ENCODE measurements at places on chromosomes 12 and 14. TPM values are rescaled to one million over a fixed set of nuclear protein-coding genes. Genes with fewer than 3 reads are reported as not detected.

PLBD1 gene
- 47.8 TPM for polyA plus RNA-seq

KRT5 gene
- polyA plus RNA-seq: 0.17 TPM

CCDC196 gene
- 0.14 TPM for polyA plus RNA-seq

IGF1 gene
- 9.1 TPM for polyA plus RNA-seq

MAP3K9 gene
- polyA plus RNA-seq: 4.4 TPM

GRCh38 chr14:62956413-62956812 is 88.8 kb downstream of the KCNH5 start:
- no peak for DNase-seq

- no peak for DNase-seq
Observed at GRCh38 chr12:132761032-132761920, at the start of gene ANKLE2. TSS of gene ANKLE2 (minus strand) at chr12:132761832. CDS start at chr12:132761798, 34 bp downstream.

DNA sequence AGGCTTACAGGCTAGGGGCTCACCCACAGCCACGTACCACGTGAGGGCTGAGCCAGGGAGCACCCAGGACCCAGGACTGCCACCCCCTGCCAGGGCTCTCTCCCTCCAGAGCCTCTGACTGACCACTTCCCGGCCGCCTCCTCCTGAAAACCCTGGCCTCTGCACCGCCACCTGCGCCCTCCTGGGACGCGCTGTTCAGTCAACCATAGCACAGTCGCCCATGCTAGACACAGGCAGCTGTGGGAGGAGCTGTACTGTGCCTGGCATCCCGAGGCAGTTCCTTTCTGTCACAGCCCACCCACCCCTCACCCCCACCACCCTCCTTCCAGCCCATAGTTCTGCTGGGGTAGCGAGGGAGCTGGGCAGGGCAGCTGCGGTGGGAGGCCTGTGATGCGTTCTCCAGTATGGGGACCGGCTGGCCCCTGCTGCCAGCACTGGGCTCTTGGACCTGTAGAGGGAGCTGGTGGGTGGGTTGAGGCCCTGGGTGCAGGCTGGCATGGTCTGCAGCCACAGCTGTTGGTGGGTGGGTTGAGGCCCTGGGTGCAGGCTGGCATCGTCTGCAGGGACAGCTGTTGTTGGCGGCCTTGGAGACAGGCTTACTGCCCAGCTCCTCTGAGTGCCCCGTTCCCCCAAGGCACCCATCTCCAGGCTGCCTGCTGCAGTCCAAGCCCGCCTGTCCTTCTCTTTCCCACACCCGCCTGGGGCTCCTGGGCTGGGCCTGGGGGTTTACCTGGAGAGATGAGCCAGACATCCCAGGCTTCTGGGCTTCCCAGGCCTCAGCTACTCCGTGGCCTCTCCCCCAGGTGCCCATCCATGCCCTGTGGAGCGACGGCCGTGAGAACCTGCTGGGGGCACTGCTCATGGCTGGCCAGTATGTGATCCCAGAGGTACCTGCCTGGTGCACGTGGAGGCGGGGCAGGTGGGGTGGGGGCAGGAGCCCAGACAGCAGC is 11.5 kb downstream of the ASPG start:
- DNase-seq: no peak

GRCh38 chr12:115572440-115572839 is 705.1 kb downstream of the MED13L start:
- no peak for DNase-seq

DNA sequence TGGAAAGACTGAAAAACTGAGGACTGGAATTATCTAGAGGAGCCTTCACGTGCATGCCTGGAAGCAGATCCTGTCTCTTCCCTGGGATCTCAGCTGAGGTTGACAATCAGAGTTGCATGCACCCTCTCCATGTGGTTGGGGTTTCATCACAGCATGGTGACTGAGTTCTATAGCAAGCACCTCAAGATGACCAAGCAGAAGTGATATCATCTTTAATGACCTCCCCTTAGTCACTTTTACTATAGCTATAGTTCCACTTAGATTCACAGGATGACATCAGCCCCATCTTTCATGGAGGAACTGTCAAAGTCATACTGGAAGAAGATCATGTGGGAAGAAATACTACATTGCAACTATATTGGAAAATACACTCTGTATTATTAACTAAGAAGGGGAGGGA is 105.8 kb upstream of the ATXN7L3B start:
- no peak for DNase-seq

DNA sequence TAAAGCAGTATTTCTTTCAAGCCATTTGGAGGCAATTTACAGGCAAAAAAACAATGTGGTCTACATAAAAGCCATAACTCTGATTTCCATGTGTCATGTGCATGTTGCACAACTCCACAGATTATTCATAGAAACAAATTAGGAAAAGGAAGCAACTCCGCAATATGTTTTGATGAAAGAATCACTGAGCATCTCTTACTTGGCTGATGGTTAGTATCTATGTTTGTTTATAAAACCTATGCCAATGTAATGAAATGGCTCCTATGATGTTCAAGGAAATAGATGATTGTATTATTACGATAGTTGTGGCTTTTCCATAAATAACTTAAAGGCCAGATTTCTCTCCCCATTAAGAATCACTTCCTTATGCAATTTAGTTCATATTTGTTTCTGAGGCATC is 373.7 kb downstream of the CCDC91 start:
- DNase-seq: no peak

DNA sequence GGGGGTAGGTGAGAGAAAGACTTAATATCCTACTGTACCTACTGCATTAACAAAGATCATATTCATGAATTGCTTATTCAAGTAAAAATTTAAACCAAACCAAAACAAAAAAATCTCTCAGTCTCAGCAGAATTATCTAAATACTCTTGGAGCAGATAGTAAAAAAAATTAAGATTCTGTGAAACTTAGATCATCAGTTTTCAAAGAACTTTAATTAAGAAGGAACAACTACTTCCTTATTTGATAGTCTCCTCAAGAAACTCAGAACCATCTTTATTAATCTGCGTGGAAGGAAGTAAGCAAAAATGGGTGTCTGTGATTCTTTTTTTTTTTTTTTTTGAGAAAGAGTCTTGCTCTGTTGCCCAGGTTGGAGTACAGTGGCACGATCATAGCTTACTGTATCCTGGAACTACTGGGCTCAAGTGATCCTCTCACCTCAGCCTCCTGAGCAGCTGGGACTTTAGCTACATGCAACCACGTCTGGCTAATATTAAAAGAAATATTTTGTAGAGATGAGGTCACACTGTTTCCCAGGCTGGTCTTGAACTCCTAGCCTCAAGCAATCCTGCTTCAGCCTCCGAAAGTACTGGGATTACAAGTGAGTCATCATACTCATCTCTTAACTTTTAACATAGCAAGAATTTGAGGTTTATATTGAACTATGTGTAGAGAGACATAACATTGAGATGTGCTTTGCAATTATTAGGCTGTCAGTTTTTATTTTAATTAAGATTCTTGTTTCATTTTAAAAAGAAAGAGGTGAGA is 37.4 kb downstream of the GAS2L3 start:
- no peak for DNase-seq

GRCh38 chr14:37588956-37589714 is 5.9 kb downstream of the FOXA1 start:
- no peak for DNase-seq

GRCh38 chr14:105974902-105975301 is 448.5 kb downstream of the TMEM121 start:
- DNase-seq: no peak

DNA sequence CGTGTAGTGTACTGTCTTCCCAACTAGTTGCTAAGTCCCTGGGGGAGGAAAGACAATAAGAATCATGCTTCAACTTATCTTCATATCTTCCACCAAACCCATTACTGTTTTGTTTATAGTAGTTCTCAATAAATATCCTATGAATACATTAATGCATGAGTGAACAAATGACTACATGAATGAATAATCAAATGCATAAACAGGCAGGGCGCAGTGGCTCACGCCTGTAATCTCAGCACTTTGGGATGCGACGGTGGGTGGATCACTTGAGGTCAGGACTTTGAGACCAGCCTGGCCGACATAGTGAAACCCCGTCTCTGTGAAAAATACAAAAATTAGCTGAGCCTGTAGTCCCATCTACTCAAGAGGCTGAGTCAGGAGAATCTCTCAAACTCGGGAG is 32.1 kb upstream of the NR2C1 start:
- DNase-seq: no peak

DNA sequence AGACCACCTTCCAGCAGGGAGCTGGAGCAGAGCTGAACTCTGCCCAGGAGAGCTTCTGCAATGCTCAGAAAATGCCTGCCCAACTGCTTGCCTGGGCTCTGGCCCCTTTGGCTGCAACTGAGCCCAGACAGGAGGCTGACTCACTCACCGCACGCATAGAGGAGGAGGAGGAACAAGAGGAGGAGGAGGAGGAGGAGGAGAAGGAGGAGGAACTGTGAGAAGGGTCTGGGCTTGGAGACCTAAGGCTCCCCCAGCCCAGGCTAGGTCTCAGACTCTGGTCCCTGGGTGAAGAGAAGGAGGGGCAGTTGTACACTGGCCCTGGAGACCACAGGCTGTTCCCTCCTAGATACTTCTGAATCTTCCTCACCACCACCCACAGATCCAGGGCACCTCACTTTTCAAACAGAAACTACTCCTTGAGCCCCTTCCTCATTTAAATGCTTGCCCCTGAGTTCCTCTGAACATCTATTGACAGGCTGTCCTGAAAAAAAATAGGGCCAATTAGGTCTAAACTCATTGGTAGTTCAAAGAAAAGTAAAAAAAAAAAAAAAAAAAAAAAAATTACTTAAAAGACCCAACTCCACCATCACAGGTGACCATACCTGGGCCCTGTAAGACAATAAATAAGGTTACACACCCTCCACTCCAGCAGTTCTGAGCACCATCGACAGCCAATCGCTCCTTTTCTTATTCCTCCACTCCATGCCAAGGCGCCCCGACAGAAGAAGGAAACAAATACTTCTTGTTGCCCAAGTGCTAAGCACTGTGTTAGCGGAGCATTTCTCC is 674 bp downstream of the VDR start:
- DNase-seq: no peak

DNA sequence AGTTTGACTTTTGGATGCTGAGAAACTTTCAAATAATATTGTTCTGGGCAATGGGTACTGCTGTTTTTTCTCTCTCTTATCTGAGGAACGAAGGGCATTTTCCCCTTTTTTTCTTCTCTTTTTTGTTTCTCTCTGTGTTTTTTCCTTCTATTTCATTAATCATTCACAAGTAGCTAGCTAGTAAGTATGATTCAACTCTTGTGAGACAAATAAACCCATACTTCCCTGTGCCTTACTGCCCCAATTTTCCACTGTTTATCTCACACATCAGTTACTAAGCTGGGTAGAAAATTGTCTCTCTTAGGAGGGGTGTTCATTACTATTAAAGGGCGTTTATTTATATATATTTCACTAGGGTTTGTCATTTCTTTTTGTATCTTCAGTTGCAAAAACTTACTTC is 437.6 kb downstream of the RERGL start:
- no peak for DNase-seq

- DNase-seq: no peak
Observed at GRCh38 chr14:94355191-94355794, 32.2 kb upstream of the SERPINA6 start.

- DNase-seq: no peak
Observed at GRCh38 chr12:22935090-22935489, 310.1 kb downstream of the ETNK1 start.

DNA sequence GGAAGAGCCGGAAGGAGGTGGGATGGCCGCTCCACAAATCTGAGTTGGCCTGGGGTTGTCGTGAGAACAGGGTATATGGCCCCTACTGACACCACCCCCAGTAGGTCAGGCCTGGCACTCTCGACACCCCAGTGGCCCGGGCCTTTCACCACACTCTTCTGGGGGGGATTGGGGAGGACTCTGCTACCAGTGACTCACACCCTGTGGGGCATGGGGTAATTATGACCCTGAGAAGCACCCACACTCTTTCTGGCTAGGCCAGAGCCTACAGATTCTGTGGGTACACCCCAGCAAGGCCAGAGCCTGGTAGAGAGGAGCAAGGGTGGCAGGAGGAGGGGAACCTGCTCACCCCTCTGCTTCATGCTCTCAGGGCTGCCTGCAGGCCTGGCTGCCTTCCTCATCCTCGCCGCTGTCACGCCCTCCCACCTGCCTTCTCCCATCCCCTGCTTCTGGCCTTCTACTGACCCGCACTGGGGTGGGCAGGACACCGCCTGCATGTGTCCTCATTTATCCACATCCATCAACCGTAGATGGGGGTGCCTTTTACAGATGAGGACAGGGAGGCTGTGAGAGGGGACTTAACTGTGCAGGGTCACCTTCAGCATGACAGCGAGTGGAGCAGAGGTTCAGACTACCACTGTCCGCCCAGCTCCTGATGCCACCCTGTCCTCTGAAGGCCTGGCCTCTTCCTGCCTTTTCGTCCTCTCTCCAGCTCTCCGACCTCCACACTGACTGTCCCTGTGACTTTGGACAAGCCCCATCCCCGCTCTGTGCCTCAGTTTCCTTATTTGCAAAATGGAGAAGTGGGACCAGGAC is 18.4 kb downstream of the ASB2 start:
- no peak for DNase-seq

Data from left renal pelvis (tissue), 4 donors.